Pancreas (tissue), 10 donors: ENCODE measurements at places on chromosomes 12 and 14. TPM values are rescaled to one million over a fixed set of nuclear protein-coding genes. Genes with fewer than 3 reads are reported as not detected.

Gene SINHCAF
- polyA plus RNA-seq = 9.0 TPM

Gene CAND1
- polyA plus RNA-seq = 9.6 TPM

Gene IRF9
- polyA plus RNA-seq = 60.8 TPM

Gene RBP5
- 3.9 TPM for polyA plus RNA-seq

Gene GPR137C
- polyA plus RNA-seq = 0.27 TPM

Gene PHLDA1
- 5.9 TPM for polyA plus RNA-seq

Gene DYNC1H1
- polyA plus RNA-seq = 95.7 TPM

Gene BATF
- 1.2 TPM for polyA plus RNA-seq
